ENCODE measurements at places on chromosomes 6 and 20.

DNA sequence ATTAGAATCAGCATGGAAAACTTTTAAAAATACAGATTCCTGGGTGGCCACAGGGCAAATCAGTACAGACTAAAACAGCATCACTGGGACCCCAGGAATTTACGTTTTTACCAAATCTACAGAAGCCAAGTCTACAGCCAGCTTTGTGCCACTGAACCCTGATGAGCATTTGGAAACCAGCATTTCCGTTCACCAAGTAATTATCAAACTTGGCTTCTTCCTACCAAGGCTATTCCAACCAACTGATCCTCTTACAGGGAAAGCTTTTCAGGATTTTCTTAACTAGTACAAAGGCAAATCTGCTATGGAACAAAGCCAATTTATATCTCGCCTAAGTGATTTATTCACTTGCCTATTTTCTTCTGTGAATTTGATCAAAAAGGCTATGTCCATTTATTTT is 47.0 kb downstream of the PLAGL1 start:
- DNase-seq = no peak

- DNase-seq = no peak
These were observed 178.6 kb downstream of the CDH26 start for GRCh38 chr20:60136645-60137401.

DNA sequence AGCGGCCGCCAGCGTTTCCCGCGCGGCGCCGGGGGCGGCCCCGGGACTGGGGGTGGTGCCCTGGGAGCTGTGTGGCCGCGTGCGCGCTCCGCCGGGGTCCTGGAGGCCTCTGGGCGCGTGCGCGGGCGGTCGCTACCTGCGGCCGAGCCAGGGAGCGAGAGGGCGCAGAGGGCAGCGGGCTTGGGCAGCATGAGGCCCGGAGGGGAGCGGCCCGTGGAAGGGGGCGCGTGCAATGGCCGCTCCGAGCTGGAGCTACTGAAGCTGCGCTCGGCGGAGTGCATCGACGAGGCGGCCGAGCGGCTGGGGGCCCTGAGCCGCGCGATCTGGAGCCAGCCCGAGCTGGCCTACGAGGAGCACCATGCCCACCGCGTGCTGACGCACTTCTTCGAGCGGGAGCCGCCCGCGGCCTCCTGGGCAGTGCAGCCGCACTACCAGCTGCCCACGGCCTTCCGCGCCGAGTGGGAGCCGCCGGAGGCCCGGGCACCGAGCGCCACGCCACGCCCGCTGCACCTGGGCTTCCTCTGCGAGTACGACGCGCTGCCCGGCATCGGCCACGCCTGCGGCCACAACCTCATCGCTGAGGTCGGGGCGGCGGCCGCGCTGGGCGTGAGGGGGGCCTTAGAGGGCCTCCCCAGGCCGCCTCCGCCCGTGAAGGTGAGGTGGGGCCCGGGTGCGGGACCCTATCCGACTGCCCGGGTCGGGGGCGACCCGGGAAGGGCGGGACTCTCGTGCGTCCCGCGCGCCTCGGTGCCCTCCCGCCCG is at the start of gene PM20D2:
TSS of gene PM20D2 (plus strand) at position 100 of the 762 bp plus-strand sequence. CDS start at position 190, 90 bp downstream.
- peak; percentile 72 for DNase-seq

DNA sequence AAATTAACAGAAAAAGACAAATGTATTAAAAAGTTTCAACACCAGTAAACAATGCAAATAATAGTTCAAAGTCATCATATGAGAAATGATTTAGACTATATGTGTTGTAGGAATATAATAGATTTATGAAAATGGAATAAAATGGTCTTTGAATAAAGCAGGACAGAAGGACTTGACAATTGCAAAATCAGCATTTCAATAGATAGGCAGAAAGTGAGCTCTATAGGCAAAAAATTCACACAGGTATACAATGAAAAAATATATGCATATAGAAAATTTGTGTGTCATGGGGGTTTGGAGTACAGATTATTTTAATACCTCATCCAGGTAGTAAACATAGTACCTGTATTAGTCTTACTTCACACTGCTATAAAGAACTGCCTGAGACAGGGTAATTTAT is 571.1 kb upstream of the EYS start:
- DNase-seq = no peak
